Type B pancreatic cell (in vitro differentiated cells): ENCODE measurements at places on chromosomes 1 and 21.

GRCh38 chr1:21192871-21193270, 16.2 kb upstream of the EIF4G3 start:
- DNase-seq = no peak

DNA sequence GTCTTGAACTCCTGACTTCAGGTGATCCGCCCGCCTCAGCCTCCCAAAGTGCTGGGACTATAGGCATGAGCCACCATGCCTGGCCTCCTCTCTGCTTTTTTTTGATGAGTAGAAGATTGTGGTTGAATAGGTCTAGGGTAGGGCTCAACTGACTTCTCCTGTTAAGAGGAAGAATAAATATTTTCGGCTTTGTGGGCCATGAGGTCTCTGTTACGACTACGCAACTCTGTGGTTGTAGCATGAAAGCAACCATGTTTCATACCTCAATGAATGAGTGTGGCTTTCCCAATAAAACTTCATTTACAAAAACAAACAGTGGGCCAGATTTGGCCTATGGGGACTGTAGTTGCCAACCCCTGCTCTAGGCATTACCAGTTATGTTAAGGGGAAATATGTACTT, 67.8 kb downstream of the NID1 start:
- no peak for DNase-seq

DNA sequence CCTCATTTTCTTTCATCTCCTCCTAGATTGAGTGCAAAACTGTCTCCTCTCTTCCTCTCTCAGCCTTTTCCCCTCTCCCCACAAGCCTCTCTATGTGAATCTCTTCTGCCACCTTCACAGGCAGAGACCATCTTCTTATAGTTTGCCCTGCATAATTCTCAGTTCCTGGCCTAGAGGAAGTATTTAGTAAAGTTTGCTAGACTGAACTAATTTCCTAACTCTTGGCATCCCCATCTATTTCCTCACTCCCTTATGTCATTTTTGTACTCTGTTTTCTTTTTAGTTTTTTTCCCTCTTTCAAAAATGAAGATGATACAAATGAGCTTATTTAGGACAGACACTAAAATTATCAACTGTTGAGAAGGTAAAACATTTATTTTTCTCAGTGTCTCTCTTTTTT, 66.0 kb downstream of the XCL2 start:
- DNase-seq = no peak

DNA sequence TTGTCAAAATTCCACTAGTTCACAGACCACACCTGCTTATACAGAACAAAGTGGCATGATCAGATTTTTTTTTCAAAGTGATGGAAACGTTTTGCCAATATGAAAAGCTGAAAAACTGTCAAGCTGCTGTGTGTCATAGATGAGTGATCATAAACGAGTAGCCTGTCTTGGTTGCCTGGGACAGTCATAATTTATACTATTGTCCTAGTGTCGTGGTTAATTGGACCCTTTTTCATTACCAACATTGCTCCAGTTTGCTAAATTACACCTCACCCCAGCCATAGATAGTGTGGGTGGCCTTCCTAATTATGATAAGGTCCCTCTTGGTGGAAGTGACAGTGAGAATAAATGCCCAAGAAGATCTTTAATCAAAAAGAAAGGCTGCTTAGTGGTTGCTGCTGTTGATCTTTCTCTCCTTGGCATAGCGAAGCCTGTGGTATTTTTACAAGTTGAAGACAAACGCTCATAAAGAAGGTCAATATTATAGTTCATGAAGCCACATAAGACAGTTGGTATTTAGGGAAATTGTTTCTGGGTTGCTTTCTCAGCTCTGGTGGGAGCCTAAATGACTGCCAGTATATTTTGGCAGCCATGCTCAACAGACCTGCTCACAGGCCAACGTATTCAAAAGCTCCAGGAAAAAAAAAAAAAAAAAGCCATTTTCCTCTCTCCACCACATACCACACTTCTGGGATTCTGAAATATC, 478.1 kb downstream of the PLA2G4A start:
- DNase-seq = no peak

DNA sequence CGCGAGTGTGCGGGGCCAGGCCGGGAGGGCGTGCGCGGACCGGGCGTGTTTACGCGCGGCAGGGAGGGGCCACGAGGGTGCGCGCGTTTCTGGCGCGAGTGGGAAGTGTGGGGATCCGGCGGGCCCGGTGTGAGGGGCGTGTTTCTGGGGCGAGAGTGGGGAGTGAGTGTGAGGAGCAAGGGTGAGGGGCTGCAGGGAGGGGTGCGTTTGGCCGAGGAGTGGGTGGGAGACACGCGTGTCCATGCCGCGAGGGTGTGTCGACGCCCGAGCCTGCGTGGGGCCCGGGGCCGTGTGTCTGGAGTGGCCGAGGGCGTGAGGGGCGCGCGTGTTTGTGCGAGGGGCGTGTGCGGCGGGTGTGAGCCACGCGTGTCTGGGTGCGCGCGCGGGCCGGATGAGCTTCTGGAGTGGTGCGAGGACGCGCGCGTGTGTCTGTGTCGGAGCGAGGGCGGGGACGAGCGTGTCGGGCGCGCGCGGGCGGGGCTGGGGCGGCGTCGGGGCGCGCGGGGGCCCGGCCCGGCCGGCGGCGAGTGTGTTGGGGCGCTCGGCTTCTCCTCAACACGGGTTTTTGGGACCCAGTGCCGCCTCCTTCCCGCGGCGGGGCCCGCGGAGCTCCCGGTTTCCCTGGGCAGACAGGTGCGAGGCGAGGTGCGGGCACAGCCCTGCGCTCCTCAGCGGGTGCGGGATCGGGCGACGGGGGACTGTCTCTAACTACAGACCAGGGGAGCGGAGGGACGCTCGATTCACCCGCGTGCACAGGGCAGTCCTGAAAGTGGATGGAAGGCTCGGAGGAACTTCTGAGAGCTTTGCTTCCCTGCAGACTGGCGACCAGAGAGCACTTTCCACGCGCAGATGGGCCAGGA, 65.8 kb upstream of the VAMP3 start:
- DNase-seq = no peak

GRCh38 chr1:109252893-109253802, 3.8 kb downstream of the CELSR2 start:
- DNase-seq = no peak

DNA sequence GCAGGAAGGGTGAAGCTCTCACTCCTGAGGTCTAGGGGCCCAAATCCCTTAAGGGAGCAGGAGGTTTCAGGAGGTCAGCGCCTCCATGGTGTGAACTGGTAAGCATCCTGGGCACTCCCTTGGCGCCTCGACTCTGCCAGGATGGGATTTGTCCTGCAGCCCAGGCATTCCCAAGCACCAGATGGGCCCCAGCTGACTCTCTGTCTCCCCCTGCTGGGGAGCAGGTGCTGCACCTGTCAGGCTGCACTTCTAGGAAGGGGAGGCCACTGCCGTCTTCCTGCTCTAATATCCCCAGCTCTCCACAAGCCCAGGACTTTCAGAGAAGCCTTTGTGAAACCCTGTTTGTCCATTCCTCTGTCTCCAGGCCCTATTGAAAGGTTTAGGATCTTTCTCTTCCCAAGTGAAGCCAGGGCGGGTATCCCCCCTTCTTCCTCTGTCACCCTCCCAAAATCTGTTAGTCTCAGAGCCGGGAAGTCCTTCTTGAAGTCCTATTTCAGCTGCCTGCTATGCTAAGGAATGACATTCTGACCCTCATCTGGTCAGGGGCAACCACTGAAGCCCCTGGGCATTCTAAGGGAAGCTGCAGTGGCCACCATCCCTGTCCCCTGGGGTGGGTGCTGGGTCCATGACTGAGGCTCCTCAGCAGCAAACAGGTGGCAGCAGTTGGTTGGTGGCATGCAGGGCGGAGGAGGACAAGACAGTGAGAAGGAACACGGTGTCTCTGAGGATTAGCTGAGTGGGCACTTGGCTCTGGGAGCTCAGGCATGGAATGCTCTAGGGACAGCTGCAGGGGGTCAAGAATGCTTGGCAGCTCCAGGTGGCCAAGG, 3.2 kb downstream of the MYBPH start:
- DNase-seq = no peak

GRCh38 chr21:30209601-30210000, 6.3 kb downstream of the CLDN8 start:
- no peak for DNase-seq

GRCh38 chr1:158311066-158311465, 20.3 kb downstream of the CD1B start:
- DNase-seq = no peak

- DNase-seq = no peak
These were observed 13.8 kb upstream of the GPR153 start for GRCh38 chr1:6274622-6275139.

DNA sequence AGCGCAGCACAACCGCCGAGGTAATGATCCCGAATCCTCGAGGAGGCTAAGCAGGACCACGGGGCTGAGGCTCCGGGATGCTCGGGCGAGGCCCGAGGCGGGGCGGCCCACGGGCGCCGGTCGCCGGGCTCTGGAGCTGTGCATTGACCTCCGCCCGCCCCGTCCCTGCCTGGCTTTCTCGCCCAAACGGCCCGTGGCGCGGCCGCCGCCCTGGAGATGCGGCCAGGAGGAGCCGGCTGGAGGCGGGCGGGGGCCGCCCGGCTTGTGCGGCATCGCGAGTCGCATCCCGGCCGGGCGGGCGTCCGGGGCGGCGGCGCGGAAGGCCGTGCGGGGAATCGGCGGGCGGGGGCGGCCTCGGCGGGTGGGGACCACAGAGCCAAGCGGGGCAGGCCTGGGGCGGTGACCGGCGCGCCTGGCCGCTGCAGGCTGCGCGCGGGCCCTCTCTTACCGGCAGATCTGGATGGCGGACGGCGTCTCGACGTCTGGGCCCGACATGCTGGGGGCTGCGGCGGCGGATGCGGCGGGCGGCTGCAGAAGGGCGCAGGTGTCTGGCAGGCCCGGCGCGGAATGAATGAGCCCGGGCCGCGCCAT, 663 bp downstream of the ACOT7 start:
- DNase-seq = no peak

DNA sequence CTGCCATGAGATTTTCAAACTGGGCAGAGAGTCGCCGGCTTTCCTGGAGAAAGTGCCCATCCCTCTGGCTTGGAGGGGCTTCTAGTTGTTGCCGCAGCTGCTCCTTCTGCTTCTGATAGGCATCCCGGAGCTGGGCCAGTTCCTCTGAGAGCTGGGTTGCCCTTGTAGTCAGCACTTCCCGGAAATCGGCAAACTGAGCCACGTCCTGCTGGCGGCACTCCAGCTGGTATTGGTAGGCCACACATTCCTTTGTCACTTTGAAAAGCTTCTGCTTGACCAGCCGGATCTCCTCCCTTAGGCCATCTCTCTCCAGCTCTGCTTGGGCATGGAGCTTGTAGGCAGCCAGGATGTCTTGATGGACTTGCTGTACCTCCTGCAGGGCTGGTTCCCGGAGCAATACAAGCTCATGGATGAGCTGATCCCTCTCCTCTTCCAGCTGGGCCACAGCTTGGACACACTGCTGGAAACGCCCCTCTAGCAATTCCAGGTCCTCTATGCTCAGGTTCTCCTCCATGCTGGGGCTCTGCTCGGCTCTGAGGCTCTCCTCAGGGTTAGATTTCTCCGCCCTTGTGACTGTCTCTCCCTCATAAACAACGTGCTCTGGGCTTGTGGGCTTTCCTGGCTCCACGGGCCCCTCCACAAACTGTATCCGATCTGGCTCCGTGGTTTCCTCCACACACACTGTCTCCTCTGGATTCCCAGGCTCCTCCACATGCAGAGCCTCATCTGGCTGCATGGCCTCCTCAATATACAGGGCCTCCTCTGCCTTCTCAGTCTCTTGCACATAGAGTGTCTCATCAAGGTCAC, 7.3 kb downstream of the SYNC start:
- DNase-seq = no peak

- DNase-seq = no peak
These were observed 4.3 kb downstream of the PFKL start for GRCh38 chr21:44304011-44304616.

GRCh38 chr1:71422221-71422620, 341.4 kb upstream of the ZRANB2 start:
- no peak for DNase-seq

- no peak for DNase-seq
These were observed 111.2 kb upstream of the CACHD1 start for GRCh38 chr1:64358692-64359091.

- no peak for DNase-seq
These were observed 13.2 kb downstream of the KRTAP26-1 start for GRCh38 chr21:30306884-30307283.

DNA sequence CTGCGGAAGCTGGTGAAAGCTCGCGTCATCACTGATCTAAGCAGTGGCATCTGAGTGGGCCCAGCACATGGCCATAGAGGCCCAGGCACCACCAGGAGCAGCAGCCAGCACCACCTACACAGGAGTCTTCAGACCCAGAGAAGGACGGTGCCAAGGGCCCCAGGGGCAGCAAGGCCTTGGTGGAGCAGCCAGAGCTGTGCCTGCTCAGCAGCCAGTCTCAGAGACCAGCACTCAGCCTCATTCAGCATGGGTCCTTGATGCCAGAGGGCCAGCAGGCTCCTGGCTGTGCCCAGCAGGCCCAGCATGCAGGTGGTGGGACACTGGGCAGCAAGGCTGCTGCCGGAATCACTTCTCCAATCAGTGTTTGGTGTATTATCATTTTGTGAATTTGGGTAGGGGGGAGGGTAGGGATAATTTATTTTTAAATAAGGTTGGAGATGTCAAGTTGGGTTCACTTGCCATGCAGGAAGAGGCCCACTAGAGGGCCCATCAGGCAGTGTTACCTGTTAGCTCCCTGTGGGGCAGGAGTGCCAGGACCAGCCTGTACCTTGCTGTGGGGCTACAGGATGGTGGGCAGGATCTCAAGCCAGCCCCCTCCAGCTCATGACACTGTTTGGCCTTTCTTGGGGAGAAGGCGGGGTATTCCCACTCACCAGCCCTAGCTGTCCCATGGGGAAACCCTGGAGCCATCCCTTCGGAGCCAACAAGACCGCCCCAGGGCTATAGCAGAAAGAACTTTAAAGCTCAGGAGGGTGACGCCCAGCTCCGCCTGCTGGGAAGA, 3.2 kb upstream of the ARTN start:
- DNase-seq = no peak

DNA sequence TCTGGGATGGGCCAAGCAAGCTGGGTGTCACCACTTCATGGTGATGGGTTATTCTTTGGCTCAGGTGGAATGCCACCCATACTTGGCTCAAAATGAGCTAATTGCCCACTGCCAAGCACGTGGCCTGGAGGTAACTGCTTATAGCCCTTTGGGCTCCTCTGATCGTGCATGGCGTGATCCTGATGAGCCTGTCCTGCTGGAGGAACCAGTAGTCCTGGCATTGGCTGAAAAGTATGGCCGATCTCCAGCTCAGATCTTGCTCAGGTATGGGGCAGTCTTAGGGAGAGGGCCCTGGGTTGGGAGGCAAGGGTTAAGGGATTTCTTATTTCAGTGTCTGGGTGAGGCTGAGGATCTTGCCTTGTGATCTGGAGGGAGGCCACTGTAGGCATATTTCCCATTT, 15.4 kb upstream of the NASP start:
- no peak for DNase-seq

DNA sequence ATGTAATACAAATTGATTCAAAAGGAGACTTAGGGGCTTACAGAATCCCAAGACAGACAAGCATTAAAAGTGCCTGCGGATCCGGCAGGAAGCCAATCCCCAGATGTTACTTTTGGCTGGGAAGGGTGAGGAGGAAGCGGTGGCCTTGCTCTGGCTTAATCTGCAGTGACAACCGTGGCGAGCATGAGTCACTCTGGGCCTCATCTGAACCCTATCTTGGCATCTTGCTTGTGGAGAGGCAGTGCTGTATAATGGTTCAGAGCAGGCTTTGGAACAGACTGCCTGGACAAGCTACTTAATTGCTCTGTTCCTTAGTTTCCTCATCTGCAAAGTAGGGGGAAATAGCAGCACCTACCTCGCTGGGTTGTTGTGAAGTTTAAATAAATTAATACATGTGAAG, 74.1 kb downstream of the XCL2 start:
- DNase-seq = no peak
